ENCODE measurements at places on chromosomes 5 and 9.

DNA sequence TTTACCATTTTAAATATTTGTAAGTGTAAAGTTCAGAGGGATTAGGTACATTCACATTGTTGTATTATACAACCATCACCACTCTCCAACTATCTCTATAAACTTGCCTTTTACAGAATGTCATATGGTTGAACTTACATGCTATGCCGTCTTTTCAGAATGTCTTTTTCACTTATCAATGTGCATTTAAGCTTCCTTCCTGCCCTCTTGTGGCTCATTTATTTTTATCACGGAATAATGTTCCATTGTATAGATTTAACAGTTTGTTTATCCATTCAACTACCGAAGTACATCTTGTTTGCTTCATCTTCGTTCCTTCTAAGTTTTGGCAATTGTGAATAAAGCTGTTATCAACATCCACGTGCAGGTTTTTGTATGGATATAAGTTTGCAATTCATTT is 133.3 kb upstream of the C6 start:
- DNase-seq: no peak

DNA sequence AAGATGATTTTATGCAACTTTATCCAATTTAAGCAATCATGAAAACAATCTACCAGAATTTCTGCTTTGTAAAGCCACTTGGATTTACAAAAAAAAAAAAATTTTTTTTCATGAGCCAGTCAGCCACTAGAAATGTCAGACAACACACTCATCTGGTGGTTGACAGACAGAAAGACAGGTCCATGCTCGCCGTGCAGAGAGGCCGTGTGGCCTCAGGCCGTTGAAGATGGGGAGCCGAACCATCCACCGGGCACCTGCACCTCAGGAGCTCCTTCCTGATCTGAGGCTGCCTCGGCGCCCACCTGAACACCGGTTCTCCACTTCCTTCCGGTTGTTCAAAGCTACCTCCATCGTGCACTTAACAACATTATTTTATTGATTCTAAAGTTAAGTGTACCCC is 138.0 kb upstream of the IRX4 start:
- DNase-seq: no peak

DNA sequence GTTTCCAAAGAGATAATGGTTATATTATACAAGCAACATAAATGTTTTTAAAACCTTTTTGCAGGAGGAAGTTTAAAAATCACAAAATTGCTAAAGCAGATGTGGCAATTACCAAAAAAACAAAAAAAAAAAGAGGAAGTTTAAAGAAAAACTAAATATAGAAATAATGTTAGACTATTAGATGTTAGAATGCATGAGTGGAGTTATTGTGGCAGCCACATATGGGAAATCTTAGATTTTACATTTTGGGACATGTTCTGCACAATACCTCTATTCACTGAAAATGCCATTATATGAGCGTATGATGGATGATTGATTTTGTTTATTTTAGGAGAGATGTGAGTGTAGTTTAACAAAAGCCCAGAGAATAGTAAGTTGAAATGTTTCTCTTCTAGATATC is 31.2 kb upstream of the DTWD2 start:
- DNase-seq: no peak

GRCh38 chr5:59234236-59234635 is 651.4 kb downstream of the RAB3C start:
- no peak for DNase-seq

DNA sequence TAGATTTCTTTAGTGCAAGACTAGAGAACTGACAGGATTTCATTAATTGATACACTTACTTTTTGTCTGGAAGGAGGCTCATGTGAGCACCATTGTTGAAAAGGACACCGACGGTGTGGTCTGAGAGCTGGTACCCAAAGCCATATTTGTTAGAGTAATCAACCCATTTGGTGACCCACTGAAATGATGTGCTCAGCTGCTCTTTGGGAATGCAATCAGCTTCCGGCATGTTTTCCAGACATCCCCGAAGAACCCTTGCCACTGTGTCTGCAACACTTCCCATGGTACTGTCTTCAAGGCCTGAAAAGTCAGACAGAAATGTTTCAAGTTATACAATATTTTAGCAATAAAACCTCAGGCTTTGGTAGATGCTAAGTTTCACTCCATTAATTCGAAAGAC is 4.4 kb downstream of the PLK2 start:
- DNase-seq: no peak

GRCh38 chr5:32233696-32234447 is 59.8 kb upstream of the GOLPH3 start:
- DNase-seq: no peak

DNA sequence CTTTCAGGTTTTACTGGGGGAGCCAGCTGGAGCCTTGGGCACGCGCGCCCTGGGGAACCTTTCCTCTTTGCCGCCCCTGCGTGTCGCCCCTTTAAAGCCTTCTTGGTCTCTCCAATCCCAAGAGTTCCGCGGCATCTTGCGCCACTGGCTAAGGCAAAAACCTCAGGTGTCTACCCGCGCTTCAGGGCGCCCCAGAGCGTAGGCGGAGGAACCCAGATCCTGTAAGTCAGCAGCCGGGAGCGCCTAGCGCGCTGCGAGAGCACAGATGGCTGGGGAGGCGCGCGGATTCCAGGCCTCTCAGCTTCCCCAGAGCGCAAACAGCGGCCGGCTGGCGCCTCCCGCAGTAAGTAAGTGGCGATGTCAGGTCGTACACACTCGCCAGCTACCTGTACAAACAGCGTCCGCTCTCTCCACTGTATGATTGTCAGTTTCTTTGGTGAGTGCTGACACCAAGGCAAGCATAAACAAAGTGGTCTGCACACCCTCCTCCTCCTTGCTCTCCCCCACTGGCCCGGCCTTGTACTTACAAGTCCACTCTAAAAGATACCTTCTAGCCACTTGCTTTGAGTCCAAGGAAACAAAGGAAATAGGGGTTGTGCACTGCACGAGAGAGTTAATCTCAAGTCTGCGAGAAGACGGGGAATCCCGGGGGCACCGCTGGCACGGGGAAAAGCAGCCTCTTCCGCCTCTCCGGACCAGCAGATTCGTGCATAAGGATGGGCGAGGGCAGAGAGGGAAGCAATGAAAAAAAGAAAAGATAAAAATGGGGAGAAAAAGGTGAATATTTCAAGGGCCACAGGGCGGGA is 2.9 kb downstream of the HTR1A start:
- DNase-seq: no peak

DNA sequence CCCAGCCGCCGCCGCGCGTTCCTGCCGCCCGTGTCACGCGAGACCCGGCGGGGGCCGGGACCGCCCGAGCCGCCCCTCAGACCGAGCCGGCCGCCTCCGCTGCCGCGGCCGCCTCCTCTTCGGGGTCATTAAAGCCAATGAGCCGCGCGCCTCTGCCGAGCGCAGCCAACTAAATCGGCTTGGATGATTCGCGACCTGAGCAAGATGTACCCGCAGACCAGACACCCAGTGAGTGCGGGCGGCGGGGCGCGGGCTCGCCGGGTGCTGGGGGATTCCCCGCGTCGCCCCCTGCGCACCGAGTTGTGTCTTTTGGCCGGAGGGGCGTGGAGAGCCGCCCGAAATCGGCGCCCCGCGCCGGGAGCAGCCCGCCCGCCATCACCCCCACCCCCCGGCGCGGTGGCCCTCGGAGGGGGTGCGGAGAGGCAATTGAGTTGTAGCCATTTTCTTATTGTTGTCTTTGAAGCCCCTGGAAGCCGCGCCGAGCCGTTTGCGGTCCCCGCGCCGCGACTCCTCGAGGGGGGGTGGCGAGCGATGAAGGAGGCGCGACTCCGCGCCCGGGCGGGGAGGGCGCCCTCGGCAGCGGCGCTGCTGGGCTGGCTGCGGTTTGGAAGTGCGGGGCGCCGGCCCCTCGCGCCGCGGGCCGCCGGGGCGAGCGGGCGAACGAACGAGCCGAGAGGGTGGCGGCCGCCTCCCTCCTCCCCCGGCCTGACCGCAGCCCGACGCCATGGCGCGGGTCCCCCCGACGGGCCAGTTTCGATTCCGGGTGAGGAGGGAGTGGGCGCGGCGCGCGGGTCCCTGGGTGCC is 1.0 kb downstream of the TLE4 start:
- DNase-seq: no peak

DNA sequence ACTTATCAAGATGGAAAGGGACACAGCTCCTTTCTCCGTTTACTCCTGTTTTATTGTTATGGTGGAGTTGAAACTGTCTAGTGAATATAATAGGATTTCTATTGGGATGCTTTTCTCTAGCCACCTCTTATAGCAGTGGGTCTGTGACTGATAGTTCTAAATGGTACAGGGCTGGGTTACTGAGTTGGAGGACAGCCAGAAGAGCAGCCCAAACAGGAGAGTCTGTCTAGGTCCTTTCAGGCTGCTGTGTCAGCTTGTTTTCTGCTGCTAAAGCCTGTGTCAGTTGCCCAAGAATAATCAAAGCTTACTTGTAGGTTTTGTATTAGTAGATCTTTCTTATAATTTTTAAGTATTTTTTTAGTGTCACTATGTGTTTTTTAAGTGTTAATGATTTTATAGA is 356.0 kb upstream of the SEMA6A start:
- DNase-seq: no peak

GRCh38 chr5:72213482-72213881 is 106.2 kb downstream of the MAP1B start:
- DNase-seq: no peak
